ENCODE measurements at places on chromosomes 1 and 21.

GRCh38 chr1:151939779-151940178 lies 30.5 kb upstream of the THEM4 start:
- DNase-seq: no peak

DNA sequence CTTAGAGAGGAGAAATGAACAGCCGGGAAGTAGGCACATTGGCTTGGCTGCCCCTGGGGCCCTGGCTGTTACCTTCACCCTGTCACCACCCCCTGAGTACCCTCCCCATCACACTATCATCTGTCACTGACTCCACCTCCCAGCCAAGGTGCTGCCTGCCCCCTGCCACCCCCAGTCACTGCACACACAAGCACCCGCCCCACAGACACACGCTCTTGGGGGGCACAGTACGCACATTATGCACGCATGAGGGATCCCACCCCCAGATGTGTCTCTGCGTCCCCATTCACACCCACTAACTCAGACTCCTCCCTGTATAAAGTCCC lies 223.3 kb downstream of the PTPRU start:
- no peak for DNase-seq

DNA sequence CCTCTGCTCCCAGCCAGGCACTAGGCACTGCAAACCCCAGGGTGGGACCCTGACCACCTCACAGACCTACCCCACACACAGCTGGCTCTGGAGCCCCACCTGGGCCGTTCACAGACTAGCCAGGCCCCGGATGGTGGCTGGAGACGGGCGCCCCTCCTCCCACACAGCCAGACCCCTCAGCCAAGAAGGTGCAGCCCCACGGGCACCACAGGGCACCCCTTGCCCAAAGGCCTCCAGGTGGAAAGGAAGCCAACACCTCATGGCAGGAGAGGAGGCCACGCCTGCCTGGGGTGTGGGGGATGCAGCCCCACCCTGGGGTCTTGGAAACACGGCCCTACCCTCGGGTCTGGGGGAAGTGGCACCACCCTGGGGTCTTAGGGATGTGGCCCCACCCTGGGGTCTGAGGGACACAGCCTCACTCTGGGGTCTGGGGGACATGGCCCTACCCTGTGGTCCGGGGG lies 44.6 kb downstream of the WNT9A start:
- DNase-seq: no peak

DNA sequence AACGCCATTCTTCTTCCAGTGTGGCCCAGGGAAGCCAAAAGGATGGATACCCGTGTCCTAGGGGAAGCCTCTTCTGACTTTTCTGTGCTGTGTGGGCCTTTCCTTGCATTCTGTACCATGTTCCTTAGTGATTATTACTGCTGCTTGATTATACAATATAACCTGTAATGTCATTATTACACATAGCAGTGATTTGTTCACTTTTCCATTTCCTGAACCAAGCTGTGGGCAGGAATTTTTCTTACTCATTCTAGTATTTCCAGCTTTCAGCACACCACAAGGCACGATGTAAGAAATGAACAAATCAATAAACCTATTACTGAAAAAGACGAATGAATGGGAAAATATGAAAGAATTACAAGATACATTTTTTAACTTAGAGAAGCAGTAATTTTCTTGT lies 8.4 kb upstream of the USP33 start:
- no peak for DNase-seq

- DNase-seq: no peak
These were observed 15.9 kb downstream of the CAMTA1 start for GRCh38 chr1:6801199-6801598.

GRCh38 chr21:15034126-15034853 lies 30.5 kb downstream of the NRIP1 start:
- DNase-seq: no peak

DNA sequence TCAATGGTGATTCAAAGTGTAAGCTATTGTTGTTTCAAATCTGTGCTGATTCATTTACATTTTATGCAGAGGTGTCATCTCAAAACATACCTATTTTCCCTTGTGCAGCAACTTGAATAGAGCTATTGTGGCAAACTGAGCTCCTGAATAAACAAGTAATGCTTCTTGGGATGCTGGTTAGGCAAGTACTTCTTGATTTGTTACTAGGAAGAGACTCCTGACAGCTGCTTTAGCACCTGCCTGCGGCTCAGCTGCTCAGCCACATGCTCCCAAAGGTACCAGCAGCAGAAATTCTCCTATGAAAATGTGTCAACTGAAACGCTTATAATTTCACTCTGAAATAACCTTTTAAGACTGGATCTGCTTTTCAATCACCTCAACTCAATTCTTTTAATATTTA lies 352.3 kb downstream of the RYR2 start:
- DNase-seq: no peak

DNA sequence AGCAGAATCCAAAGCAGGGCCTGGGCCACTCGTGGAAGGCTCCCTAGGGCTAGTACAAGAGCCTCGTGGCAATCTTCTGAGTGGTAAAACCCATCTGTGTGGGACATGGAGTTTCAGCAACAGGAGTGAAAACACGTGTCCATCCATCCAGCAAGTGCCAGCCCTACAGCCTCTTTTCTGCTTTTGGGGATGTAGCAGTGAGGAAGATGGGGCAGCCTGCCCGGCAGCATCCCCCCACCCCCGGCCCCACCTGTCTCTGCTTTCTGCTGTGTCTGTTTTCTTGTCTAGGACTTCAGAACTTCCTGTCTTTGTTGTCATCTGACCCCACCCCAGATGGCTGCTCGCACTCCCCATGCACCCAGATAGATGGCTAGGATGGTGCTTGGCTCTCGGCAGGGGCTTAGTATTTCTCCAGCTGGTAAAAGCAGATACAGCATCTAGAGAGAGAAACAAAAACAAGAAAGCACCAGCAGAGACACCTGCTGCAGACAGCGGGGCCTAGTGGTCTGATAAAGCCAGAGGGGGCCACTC lies 1.5 kb downstream of the CPTP start:
- no peak for DNase-seq

GRCh38 chr1:65341381-65341780 lies 32.0 kb downstream of the DNAJC6 start:
- no peak for DNase-seq

DNA sequence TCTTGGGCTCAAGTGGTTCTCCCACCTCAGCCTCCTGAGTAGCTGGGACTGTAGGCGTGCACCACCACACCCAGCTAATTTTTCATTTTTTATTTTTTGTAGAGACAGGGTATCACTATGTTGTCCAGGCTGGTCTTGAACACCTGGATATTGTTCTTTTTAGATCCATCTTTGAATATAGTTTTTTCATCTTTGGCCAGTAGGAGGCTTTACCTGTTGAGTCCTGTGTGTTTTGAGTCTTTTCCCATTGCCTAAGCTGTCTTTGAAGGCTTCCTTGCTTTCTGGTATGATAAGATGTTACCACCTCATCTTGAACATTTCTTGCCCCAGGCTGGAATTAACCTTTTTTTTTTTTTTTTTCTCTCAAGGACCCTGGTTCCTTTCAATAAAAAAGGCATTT lies 387.8 kb upstream of the RUNX1 start:
- DNase-seq: no peak

DNA sequence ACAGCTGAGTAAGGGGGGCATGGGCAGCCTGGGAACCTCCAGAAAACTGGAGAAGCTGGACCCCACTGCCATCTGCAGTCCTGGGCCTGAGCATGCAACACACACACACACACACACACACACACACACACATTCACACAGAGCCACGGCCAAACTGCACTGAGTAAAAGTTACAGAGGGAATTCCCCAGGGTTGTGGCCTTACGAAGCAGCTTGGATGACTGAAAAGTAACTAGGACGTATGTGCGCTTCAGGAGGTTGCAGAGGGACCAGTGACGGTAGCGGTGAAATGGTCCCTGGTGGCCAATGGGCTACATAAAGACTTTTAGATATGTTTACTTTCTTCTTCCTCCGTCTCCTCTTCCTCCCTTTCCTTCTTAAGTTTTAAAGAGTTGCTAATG lies 232.5 kb upstream of the TMEM51 start:
- no peak for DNase-seq

- no peak for DNase-seq
These were observed 50.7 kb downstream of the YARS1 start for GRCh38 chr1:32766328-32766972.

GRCh38 chr1:3998086-3998485 lies 98.0 kb upstream of the C1orf174 start:
- DNase-seq: no peak

GRCh38 chr1:71435951-71436350 lies 355.1 kb upstream of the ZRANB2 start:
- no peak for DNase-seq

GRCh38 chr1:52576074-52576473 lies 23.2 kb upstream of the TUT4 start:
- DNase-seq: no peak

- DNase-seq: no peak
These were observed 52.9 kb downstream of the MATN1 start for GRCh38 chr1:30670240-30671060.

DNA sequence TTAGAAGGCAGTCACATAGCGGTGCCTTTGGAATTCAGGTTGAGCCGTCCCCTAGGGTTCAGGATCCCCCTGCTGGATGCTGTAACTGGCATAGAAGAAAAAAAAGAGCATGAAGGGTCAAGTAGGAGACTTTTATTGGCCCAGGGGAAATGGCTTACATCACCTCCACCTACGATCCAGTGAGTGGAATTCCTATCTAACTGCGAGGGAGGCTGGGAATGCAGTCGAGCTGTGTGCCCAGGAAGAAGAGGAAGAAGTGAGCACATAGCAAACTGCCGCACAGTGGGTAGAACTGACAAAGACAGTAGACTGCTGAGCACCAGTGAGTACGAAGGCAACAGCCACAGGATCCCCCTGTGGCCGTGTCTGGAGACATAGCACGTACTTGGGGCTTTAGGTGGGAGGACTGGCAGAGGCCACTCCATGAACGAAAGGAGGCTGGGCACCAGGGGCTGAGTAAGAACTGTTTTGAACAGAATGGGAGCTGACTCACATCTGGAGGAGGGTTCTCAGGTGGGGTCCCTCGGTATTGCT lies 79.2 kb downstream of the RNF220 start:
- no peak for DNase-seq

DNA sequence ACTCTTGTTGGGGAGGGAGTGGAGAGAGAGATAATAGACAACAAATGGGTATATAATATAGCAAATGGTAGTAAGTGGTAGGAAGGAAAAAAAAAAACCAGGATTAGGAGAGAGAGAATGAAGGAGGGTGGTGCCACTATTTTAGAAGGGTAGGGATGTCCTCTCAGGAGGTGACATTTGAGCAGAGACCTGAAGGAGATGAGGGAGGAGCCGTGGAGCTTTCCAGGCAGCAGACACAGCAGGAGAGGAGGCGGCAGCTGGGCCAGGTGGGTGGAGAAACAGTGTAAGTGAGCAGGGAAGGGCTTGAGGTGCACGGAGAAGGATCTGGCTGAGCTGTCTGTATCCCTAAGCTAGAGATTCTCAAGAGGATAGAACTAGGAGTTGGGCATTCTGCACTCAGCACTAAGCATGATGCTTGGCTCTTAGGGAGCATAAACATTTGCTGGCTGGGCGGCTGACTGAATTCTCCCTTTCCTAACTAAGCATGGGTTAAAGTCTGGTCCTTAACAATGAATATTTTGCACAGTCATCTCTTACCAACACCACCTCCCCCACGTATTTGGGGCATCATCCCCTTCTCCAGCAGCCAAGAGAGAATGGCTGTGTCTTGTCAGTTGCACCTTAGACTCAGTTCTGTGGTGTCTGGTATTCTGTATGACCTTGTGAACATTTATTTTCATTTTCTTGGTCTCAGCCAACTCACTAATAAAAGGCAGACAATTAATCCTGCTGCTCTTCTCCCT lies 27.6 kb upstream of the SARS1 start:
- no peak for DNase-seq

DNA sequence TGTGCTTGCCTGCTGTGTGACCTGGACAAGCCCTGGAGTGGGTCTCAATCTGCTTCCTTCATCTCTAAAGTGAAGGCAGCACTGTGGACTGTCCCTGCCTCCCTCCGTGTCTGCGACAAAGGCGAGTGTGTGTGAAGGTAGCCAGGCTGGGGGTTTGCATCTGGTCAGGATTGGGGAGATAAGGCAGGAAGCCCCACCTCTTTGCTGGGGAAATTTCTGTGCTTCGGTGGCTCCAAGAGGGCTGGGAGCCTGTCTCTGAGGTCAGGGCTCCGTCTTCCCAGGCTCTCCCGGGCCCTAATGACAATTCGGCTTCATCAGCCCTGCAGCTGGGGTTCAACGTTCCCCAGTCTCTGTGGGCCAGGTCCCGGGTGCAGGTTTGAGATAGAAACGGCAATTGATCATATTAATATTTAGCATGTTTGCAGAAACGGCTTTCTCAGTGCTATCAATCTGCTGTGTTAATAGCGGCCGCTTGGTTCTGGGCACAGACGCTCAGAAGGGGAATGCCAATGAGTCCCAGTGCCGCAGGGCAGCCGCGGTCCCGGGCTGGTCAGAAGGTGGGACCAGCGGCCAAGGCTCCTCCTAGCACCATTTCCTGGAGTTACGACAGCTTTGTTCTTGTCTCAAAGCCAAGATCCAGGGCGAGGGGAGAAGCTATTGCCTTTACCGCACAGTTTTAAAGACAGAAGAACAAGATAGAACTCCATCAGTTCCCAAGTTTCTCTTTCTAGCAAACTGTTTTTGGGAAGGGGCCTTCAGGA lies 105.7 kb downstream of the PRDM16 start:
- DNase-seq: peak; percentile 62

DNA sequence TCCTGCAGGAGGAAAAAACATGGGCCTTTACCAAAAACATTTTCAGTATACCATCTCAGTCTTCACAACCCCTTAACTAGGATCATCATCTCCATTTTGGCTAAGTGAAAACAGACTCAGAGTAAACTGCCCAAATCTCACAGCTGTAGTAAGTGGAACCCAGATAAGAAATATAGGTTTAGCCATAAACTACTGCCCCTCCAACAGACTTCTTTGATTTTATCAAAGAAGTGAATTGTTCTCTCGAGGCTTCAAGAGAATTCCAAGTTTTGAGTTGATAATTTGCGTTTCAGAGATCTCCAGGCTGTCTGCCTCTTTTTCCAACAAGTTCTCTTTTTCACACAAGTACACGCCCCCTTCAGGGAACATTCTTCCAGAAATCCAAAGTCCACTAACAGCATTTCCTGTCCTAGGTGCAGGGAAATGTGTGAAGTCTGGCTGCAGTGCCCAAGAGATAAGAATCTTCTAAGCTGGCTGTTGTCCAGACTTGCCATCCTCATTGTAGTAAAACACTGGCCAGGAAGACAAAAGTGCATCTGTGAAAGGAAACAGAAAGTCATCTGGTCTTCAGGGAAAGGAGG lies 30.8 kb downstream of the RNF19B start:
- DNase-seq: peak; percentile 86

DNA sequence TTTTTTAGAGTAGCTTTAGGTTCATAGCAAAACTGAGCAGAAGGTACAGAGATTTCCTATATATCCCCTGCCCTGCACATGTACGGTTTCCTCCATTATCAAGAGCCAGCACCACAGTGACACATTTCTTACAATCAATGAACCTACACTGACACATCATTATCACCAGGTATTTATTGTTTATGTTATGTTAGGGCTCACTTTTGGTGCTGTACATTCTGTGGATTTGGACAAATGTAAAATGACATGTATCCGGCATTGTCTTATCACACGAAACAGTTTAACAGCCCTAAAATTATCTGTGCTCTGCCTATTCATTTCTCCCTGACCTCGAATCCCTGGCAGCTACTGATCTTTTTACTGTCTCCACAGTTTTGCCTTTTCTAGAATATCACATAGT lies 93.7 kb upstream of the DPH5 start:
- DNase-seq: no peak

Measured in mucosa of gallbladder (tissue), 1 donor.